Hepatic stellate cell (primary cell): ENCODE measurements at places on chromosomes 13 and 19.

DNA sequence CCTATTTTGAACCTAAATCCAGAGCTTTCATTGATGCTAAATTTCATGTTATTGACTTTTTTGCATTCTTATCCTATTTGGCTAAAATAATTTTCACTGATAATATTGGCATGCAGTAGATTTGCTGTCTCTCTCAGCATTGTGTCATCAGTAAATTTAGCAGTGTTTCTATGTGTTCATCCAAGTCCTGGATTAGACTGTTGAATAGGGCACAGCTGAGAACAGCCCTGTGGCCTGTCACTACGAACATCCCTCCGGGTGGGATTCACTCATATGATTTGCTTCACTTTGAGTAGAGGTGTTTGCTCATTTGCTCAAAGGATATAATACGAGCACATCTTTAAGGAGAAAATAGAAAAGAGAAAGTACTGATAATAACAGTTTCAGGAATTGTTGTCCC is 101.5 kb downstream of the HSPH1 start:
- DNase-seq = no peak

DNA sequence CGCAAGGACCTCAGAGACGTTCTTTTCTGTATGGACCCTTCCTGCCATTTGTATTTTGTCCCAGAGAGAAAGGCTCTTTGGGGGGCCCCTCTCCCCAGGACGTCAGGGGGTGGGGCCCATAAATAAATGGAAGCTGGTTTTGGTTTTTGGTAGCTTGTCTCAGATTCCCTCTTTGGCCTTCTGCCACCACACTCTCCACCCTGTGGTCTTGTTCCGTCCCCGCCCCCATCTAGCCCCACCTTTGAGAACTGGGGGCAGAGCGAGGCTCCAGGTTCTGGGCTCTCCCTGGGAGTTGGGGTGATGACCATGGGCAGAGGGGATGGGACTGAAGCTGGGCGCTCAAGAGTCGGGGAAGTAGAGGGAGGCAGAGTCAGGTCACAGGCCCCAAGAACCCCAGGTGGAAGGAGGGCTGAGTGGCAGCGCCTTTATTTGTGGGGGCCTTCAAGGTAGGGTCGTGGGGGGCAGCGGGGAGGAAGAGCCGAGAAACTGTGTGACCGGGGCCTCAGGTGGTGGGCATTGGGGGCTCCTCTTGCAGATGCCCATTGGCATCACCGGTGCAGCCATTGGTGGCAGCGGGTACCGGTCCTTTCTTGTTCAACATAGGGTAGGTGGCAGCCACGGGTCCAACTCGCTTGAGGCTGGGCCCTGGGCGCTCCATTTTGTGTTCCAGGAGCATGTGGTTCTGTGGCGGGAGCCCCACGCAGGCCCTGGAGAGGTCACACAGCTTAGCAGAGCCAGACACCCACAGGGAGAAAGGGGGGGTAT is 3.3 kb downstream of the ISYNA1 start:
- no peak for DNase-seq

- no peak for DNase-seq
These were observed 29.8 kb downstream of the RAB20 start for GRCh38 chr13:110531671-110532083.

DNA sequence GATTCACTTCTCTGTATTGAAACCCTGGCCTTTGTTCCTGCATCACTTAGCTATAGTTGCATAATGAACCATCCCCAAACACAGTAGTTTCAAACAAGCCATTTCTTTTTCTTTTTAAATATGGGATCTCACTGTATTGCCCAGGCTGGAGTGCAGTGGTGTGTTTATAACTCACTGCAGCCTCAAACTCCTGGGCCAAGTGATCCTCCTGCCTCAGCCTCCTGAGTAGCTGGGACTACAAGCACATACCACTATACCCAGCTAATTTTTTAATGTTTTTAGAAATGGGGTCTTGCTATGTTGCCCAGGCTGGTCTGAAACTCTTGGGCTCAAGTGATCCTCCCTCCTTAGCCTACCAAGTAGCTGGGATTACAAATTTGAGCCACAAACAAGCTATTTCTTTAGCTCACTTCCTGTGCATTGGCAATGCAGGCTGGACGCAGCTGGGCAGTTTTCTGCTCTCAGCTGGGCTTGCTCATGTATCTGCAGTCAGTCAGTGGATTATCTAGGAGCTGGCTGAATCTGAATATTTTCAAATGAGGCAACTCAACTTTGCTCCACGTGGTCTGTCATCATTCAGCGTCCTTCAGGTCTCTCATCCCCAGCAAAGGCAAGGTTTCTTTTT is 49.5 kb upstream of the SIN3B start:
- DNase-seq = no peak

- DNase-seq = no peak
These were observed 1690.7 kb downstream of the UQCRFS1 start for GRCh38 chr19:27522223-27522622.

DNA sequence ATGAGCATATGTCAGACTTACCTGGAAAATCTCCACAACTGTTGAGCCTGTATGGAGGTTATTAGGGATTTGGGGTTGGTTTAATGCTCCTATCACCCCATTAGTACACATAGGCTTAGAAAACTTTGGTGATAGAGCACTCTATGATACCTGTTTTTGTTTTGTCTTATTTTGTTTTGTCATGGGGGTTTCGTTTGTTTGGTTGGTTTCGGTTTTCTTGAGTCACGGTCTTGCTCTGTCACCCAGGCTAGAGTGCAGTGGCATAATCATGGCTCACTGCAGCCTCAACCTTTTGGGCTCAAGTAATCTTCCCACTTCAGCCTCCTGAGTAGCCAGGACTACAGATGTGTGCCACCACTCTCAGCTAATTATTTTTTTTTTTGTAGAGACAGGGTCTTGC is 70.0 kb downstream of the MZT1 start:
- no peak for DNase-seq

- no peak for DNase-seq
These were observed 23.1 kb downstream of the LRFN3 start for GRCh38 chr19:35959040-35959967.

DNA sequence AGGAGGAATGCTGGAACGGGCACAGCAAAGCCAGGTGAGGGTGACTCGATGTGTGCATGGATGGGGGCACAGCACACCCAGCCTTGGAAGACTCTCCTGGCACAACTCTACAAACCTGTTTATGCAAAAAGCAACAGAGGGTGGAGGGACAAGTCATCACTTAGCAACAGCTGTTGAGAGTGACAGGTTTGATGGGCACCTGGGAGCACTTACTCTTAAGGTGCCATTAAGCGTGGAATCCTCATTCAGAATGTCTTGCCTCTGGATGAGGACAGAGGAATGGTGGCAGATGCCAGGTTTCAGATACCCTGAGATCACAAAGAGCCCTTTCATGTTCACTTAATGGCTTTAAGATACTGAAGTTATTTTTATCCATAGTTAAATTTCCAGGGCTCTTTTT is 97.0 kb downstream of the DCT start:
- DNase-seq = no peak

DNA sequence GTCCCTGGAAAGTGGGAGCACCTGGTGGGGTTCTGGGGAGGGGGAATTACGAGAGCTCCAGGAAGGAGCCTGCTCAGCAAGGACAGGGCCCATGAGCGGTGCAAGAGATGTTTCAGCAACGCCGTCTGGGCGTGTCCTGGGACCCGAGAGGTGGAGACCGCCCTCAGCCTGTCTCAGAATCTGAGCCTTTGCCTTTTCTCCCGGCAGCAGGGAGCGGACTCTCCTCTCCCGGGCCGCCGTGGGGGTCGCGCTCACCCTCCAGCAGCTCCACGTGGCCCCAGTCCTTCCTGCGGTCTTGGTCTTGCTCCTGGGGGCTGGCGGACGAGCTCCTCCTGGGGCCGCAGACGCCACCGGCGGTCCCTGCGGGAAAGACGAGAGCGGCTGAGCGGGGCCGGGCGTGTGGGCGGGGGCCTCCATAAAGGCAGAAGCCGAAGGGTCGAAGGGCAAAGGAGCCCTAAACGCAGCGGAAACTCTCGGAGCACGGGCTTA is 714 bp downstream of the POLRMT start:
- DNase-seq = peak; percentile 73

GRCh38 chr19:55536951-55537740 is at the start of gene SBK2:
Gene SBK2 (minus strand): TSS chr19:55537133. CDS start chr19:55536294, 839 bp downstream.
- no peak for DNase-seq
